ENCODE measurements at places on chromosomes 4 and X.
A peak's percentile ranks its signal among the peaks of the same experiment; 100 is the strongest.

DNA sequence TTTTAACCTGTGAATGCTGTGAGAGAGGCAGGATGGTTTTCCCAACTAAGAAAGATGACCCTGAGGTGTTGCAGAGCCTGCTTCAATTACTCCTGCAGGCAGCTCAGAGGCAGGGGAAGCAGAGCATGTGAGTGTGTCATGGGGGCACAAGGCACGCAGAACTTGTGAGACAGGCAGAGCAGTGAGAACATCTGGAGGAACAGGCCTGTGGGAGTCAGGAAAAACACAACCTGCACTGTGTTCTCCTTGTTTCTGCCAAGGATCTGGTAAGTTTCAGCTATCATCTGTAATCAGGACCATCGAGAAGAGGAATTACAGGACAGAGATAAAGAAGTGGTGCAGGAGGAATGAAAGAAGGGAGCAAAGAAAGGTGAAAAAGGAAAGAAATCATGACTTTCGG is 741.8 kb upstream of the INTU start:
- no peak for DNase-seq

GRCh38 chrX:74536152-74536831 is 78.1 kb downstream of the RLIM start:
- DNase-seq, result peak; percentile 45

DNA sequence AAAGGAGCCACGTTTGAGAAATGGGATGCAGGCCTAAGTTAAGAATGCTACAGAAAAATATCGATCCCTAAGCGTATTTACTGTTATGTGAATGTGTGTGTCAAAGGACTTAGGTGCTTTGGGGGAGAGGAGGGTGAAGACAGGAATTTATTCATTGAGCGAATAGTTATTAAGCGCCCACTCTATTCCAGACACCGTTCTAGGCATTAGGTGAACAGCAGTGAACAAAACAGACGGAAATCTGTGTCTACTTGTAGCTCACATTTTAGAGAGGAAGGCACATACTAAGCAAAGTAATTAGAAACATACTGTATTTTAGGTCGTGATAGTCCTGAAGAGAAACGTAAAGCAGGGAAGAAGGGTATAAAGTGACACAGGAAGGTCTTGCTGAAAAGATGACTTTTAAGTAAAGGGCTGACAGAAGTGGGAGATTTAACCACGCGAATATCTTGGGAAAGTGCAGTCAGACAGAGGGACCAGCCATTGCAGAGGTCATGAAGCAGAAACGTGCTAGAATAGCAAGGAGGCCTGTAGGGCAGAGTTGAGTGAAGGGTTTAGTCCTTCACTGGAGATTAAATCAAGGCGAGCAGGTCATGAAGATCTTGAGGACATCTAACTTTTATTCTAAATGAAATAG is 541 bp downstream of the AIMP1 start:
- no peak for DNase-seq

GRCh38 chrX:140744085-140744484 is 34.5 kb downstream of the LINC00632 start:
- DNase-seq, result no peak

GRCh38 chr4:109574443-109574850 is 14.4 kb downstream of the MCUB start:
- no peak for DNase-seq

GRCh38 chrX:68808686-68809357 is 20.0 kb upstream of the EFNB1 start:
- no peak for DNase-seq

GRCh38 chrX:71365356-71365874 is 742 bp upstream of the TAF1 start:
- DNase-seq, result no peak

- no peak for DNase-seq
Measured at GRCh38 chrX:12975991-12976558, 1.2 kb downstream of the TMSB4X start.

GRCh38 chrX:31329298-31329697 is 257.5 kb upstream of the FTHL17 start:
- no peak for DNase-seq

- no peak for DNase-seq
Measured at GRCh38 chrX:146615628-146616348, 193.8 kb upstream of the CXorf51B start.

- DNase-seq, result no peak
Measured at GRCh38 chr4:140157341-140157740, 3.4 kb upstream of the MAML3 start.

GRCh38 chrX:3351276-3351675 is 4.8 kb upstream of the MXRA5 start:
- no peak for DNase-seq

DNA sequence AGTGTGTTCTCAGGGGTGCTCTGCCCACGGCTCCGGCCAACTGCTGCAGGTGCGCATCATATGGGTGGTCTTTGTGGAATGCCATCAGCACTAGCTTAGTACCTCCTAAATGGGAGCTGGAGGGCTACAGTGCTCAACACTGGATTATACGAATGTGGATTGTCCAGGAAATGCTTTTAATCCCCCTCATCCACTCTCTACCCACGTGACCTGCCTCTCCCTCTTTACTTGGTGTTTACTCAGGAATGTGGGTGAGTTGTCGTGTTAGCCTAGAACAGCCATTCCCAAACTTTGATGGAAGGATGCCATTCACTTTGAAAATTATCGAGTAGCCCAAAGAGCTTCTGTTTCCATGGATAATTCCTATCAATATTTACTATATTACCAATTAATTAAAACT is 150.8 kb downstream of the PTTG2 start:
- DNase-seq, result no peak

GRCh38 chrX:119579414-119579813 is 5.1 kb downstream of the UBE2A start:
- DNase-seq, result no peak

- DNase-seq, result no peak
Measured at GRCh38 chr4:166091912-166092510, 219.0 kb downstream of the TLL1 start.

GRCh38 chr4:157779081-157779480 is 393.7 kb downstream of the GASK1B start:
- DNase-seq, result no peak

GRCh38 chrX:3501833-3502535 is 155.5 kb upstream of the MXRA5 start:
- DNase-seq, result no peak

- no peak for DNase-seq
Measured at GRCh38 chr4:58491620-58492019, 1381.4 kb upstream of the IGFBP7 start.

DNA sequence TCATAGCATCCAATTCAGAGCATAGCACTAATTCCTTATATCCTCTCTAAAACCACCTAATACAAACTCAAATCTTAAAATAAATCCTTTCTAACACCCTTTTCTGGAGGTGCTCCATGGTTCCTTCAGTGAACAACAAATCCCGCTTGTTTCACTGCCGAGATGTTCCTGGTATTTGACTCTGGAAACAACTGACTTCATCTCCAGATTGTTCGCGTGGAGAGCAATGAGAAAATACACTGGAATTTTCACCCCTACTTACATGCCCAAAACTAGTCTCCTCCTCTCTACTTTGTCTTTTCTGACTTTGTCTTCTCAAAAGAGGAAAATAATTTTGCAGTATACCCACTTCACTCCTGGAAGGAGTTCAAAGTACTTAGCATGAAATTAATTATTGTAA is 129.0 kb downstream of the PLS3 start:
- DNase-seq, result no peak

GRCh38 chr4:89000844-89001360 is 56.1 kb downstream of the FAM13A start:
- DNase-seq, result no peak

DNA sequence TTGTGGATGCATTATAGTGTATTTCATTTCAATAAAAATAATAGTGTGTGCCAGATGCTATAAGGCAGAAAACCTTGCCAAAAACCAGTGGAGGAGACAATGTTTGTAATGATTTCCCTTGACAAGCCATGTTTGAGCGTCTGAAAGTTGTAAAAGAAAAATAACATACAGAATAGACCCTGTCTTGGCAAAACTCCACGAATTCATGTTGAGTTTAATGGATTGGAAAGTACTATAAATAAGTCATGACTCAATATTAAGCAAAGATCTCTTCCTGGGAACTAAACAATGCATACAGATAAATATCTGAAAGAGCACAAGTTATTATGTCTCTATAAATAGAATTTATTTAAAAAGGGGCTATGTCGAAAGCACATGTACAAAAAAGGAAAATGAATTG is 543.5 kb downstream of the GABRG1 start:
- DNase-seq, result no peak

- no peak for DNase-seq
Measured at GRCh38 chrX:109389917-109390316, 92.0 kb downstream of the GUCY2F start.

DNA sequence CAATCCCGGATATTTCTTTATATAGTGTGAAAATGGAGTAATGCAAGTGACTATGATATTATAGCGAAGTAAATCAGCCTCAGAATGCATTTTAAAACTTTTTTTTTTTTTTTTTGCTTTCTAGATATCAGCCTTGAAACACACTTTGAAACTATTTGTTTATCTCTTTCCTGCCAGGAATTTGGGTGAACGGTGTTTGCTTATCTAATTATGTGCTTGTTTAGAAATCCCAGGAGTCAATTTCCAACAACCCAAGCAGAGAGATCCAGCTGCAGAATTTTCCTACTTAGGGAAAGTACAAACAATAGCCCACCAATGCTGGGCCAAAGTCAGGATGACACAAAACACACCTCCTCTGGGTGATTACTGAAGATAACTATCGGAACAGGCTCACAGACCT is 958.8 kb downstream of the PCDH18 start:
- no peak for DNase-seq

DNA sequence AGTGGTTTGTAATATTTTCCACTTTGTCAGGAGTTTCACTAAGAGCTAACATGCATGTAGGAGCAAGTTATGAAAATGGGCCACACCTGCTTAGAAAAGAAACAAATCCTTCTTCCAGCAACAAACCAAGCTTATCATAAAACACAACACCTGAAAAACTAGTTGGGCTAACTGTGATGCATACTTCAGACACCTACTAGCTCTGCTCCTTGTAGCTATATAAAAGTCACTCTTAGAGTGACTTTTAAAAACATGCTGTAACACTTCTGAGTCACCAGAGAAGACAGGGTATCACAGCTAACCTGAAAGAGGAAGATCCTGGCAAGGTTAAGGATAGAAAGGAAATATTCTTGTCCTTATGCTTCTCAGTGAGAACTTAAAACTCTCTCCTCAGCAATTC is 3.6 kb upstream of the SLAIN2 start:
- no peak for DNase-seq

- DNase-seq, result no peak
Measured at GRCh38 chr4:16196482-16197393, 29.5 kb downstream of the TAPT1 start.

DNA sequence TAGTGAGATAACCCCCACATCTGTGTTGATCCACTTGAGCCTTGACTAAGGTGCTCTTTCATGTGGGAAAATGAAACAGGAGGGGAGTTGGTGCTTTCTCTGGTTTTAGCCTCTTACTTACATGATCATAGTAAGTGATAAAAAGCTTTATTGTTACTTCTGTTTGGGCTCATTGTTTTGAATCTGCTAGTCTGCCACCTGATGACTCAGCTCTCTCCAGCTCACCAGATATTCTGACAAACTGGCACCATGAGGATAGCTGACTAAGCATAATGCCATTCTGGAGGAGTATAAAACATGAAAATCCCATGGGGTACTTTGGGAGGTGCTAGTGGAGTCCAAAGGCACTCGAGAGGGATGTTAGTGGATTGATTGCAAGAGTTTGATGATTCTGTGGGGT is 824.0 kb downstream of the RAPGEF2 start:
- DNase-seq, result no peak

DNA sequence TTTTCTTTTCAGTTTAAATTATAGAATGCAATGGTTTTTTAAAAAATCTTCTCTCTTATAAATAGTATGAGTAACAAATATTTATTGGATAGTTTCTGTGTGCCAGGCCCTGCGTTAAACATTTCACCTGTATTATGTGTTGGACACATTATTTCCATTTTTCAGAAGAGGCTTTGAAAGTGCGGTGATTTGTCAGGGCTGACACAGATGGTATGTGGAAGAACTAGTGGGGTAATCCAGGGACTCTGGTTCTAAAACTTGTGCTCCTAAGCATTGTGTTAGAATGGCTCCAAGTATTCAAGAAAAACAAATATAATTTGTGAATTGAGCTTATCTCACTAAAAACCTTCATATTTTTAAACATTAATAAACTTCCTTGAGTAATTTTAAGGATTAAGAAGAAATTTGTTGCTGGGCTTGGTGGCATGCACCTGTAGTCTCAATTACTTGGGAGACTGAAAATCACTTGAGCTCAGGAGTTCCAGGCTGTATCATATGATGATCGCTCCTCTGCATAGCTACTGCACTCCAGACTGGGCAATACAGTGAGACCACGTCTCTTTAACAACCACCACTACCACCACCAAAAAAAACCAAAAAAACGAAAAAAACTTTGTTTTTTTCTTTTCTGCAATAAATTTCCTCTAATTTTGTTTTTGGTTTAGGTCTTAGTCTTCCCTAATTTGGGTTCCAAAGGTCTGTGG is 40.0 kb downstream of the RAPGEF2 start:
- DNase-seq, result no peak

- peak; percentile 47 for DNase-seq
Measured at GRCh38 chr4:83112231-83112630, 2.3 kb downstream of the PLAC8 start.

DNA sequence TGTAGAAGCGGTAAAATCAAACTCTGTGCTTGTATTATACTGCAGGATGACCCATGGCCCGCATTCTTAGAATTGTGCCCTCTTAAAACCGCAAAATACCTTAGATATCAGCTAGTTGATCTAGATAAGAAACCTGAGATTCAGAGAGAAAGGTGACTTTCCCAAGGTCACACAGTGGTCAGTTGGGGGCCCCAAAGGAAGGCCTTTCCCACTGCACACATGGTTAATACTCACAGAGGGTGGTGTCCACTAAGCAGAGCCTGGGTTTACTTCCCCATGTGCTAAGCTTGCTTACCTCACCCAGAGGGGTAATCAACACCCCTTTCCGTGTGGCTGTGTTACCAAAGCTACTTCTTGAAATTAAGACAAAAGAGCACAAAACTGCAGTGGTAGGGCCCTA is 66.3 kb downstream of the RBM47 start:
- no peak for DNase-seq

DNA sequence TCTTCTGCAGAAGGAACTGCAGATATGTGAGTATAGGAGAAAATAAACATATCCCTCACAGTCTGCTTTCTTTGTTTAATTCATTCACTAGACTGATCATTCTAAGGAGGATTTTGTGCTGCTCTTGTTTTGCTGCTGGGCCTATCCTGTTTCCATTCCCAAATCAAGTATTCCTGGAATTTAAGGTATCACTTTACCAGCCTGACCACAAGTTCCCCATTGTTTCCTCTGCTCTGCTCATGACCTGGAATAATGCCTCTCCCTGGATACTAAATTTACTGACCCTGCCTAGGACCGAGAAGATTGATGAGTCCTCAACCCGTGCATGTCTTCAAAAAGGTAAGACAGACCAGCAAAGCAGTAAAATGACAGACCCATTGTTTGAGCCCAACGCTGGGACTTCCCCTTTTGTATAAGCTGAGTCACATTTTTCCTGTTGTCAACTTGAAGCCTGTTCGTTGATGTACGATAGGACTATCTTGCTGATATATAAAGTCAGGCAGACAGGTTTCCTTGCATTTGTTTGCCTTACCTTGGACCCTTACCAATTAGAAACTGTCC is 85.5 kb upstream of the TET2 start:
- DNase-seq, result peak; percentile 66
